ENCODE measurements at places on chromosomes 6 and 20. TPM values are rescaled to one million over a fixed set of nuclear protein-coding genes. Genes with fewer than 3 reads are reported as not detected.

FAM229B gene
- polyA plus RNA-seq = 20.6 TPM

PDE10A gene
- 0.43 TPM for polyA plus RNA-seq

SNAI1 gene
- 6.2 TPM for polyA plus RNA-seq

DCBLD1 gene
- 82.2 TPM for polyA plus RNA-seq

PHACTR3 gene
- 0.10 TPM for polyA plus RNA-seq

CYP24A1 gene
- 9.1 TPM for polyA plus RNA-seq

HLA-DRB1 gene
- not detected for polyA plus RNA-seq

RSPO3 gene
- not detected for polyA plus RNA-seq

MYBL2 gene
- 7.3 TPM for polyA plus RNA-seq

RAMACL gene
- 0.10 TPM for polyA plus RNA-seq

FGD2 gene
- polyA plus RNA-seq = not detected

LCA5 gene
- 0.86 TPM for polyA plus RNA-seq

CCN5 gene
- 0.05 TPM for polyA plus RNA-seq

FKBP1C gene
- 1.7 TPM for polyA plus RNA-seq

GLP1R gene
- polyA plus RNA-seq = not detected

BACH2 gene
- 0.46 TPM for polyA plus RNA-seq

LY86 gene
- not detected for polyA plus RNA-seq

PTP4A1 gene
- polyA plus RNA-seq = 10.7 TPM

ORC3 gene
- polyA plus RNA-seq = 20.1 TPM

SYTL3 gene
- polyA plus RNA-seq = 2.0 TPM

MAFB gene
- 0.05 TPM for polyA plus RNA-seq

STX11 gene
- 0.15 TPM for polyA plus RNA-seq

PRND gene
- polyA plus RNA-seq = 0.02 TPM

LY6G5B gene
- polyA plus RNA-seq = 12.7 TPM

SMPDL3A gene
- polyA plus RNA-seq = 2.0 TPM

PAX1 gene
- not detected for polyA plus RNA-seq

MAP7 gene
- 0.76 TPM for polyA plus RNA-seq

CCND3 gene
- polyA plus RNA-seq = 26.6 TPM

VGLL2 gene
- polyA plus RNA-seq = 0.02 TPM

GGTLC1 gene
- not detected for polyA plus RNA-seq

DNMT3B gene
- polyA plus RNA-seq = 2.4 TPM

NKAIN4 gene
- not detected for polyA plus RNA-seq

CTNNBL1 gene
- polyA plus RNA-seq = 34.4 TPM

E2F3 gene
- 14.4 TPM for polyA plus RNA-seq

FAM209B gene
- polyA plus RNA-seq = not detected

KIF6 gene
- 0.13 TPM for polyA plus RNA-seq

JARID2 gene
- polyA plus RNA-seq = 3.4 TPM

FLOT1 gene
- 462 TPM for polyA plus RNA-seq

MCM3 gene
- 62.4 TPM for polyA plus RNA-seq

ISM1 gene
- not detected for polyA plus RNA-seq

FILIP1 gene
- 0.03 TPM for polyA plus RNA-seq

DNAJC5 gene
- 26.2 TPM for polyA plus RNA-seq

LTB gene
- 0.16 TPM for polyA plus RNA-seq
